GM03348 (cell line): ENCODE measurements at places on chromosomes 5 and 9.

GRCh38 chr9:8207596-8207995 is 408.0 kb upstream of the DMAC1 start:
- no peak for DNase-seq

- DNase-seq: no peak
Measured at GRCh38 chr5:27571681-27572080, 533.3 kb upstream of the CDH9 start.

DNA sequence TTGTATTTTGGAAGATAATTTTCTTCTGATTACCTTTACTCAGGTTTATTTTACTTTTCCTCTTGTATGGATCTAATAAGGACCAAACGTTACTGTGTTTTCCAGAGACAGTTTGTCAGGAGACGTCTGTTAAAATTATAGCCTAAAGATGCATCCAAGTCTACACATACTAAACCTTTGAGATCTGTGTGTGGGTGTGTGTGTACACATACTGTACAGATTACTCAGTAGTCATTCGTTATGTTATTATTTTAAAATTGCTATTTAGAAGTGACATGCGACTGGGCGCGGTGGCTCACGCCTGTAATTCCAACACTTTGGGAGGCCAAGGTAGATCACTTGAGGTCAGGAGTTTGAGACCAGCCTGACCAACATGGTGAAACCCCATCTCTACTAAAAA is 51.6 kb upstream of the CNTLN start:
- DNase-seq: no peak

GRCh38 chr9:96129747-96130146 is 172.2 kb downstream of the HSD17B3 start:
- DNase-seq: no peak

DNA sequence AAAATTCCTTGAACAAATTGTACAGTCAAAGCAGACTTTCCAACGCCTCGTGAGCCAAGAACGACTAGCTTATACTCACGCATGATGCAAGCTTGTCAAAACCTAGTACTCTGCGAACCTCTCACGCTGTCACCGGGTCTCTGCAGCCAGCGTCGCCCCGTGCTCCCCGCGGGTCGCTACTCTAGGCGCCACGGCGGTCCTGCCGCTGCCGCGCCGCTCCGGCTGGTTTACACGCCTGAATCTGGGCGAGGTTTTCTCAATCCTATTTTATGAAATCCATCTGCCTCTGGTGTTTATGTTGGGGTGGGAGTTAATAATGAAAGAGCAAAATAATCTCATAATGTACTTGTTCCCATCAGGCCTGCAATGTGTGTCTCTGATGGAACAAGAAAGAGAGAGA is 90.9 kb downstream of the SV2C start:
- no peak for DNase-seq

- DNase-seq: peak; percentile 29
Measured at GRCh38 chr5:59709846-59710245, 183.7 kb downstream of the PDE4D start.

DNA sequence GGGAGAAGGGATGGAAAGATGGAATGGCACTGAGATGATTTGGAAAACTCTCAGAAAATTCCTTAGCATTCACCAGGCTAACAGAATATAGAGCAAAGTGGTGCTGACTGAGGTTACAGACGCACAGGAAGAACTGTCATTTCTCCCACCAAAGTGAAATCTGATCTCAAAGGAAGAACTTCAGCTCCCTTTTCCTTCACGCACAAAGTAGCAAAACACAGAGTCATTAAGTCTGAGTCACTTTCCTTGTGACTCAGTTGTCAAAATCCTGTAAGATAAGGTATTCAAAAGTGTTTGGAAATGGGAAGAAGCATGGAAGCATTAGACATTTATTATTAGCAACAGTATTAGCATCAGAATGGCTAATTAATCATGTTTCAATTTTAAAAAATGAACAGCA is 11.7 kb downstream of the MPDZ start:
- peak; percentile 59 for DNase-seq
